Skin of body (tissue), 3 donors: ENCODE measurements at places on chromosomes 16 and 17. TPM values are rescaled to one million over a fixed set of nuclear protein-coding genes. Genes with fewer than 3 reads are reported as not detected.

CLCN7 gene
- total RNA-seq = 34.8 TPM

PRSS33 gene
- not detected for total RNA-seq

HEATR9 gene
- total RNA-seq = not detected

WNT9B gene
- not detected for total RNA-seq

UBFD1 gene
- 31.9 TPM for total RNA-seq

ANKRD40CL gene
- not detected for total RNA-seq

CCDC182 gene
- total RNA-seq = not detected

FN3KRP gene
- 20.1 TPM for total RNA-seq

SOX8 gene
- total RNA-seq = 6.8 TPM

PRSS22 gene
- 4.6 TPM for total RNA-seq

CFAP97D1 gene
- not detected for total RNA-seq

RDM1 gene
- total RNA-seq = 0.79 TPM

C17orf107 gene
- 6.0 TPM for total RNA-seq
